ENCODE measurements at places on chromosomes 16 and 17. TPM values are rescaled to one million over a fixed set of nuclear protein-coding genes. Genes with fewer than 3 reads are reported as not detected.

- H3K27me3 ChIP-seq = peaks cover 11% of the 10 kb centered on the region
- H3K4me1 ChIP-seq = peaks cover 42% of the 10 kb centered on the region
- no peak overlapping the region for H3K4me3 ChIP-seq
These were observed 1.8 kb downstream of the ZACN start for GRCh38 chr17:76080768-76081287.

- DNase-seq = no peak
- H3K27ac ChIP-seq = no peak overlapping the region
- no peak overlapping the region for H3K4me3 ChIP-seq
- H3K36me3 ChIP-seq = peaks cover 13% of the 10 kb centered on the region
These were observed 143.1 kb upstream of the CHMP6 start for GRCh38 chr17:80848449-80849102.

Gene CCDC144A
- total RNA-seq = 10.1 TPM

Gene SLC5A11
- total RNA-seq = 0.11 TPM

Gene PRR11
- 0.92 TPM for total RNA-seq

All from CD4-positive, alpha-beta T cell (primary cell).